Upper lobe of right lung (tissue), 1 donor: ENCODE measurements at places on chromosomes 1 and 21.

DNA sequence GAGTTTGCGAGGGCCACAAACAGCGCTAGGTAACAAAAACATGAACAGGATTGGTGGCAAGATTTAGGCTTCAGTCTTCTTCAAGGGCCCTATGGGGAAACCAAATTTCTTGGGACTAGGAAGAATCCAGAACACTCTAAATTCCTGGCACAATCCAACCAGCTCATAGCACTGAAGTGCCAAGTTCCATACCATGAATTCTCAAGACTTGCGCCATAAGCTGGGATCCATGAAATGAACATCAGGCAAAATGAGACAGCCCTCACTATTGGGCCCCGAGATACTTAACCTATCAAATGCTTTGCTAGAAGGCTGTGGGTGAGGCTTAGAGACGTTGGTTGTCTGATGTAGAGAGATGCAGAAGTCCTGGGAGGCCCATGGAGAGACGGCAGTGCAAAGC, 322.1 kb downstream of the PAPPA2 start:
- DNase-seq, result no peak

DNA sequence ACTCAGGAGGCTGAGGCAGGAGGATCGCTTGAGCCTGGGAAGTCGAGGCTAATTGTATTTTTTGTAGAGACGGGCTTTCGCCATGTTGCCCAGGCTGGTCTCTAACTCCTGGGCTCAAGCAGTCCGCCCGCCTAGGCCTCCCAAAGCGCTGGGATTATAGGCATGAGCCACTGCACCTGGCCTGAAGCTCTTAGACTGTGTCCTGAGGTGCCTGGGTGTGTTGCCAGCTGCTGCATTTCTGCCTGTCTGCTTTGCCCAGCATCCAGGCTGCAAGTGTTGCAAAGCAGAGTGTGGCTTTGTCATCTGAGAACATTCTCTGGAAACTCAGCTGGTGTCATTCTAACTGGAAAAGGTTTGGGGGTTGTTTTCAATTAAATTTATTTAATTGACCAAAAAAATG, 105.0 kb downstream of the HUNK start:
- no peak for DNase-seq

GRCh38 chr1:25360596-25361581, 22.8 kb downstream of the TMEM50A start:
- no peak for DNase-seq

DNA sequence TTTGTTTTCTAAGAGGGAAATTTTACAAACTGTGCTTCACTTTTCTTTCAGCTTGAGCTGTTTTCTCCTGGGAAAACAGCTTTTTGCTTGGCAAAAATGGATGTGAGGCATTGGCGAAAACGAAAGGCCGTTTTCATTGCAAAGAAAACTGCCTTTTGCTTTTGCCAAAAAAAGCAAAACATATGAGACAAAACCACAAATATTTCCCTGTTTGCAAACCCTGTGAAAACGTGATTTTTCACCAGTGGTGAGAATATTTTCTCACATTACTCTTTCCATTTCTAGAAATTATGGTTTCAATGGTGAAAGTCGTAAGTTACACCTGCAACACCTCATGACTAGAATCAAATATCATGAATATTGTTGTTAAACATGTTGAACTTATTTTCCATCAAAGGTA, 74.0 kb upstream of the ZBTB18 start:
- DNase-seq, result no peak

GRCh38 chr1:185314411-185314810, 2.6 kb downstream of the IVNS1ABP start:
- no peak for DNase-seq

GRCh38 chr1:14778541-14778897, 180.0 kb downstream of the KAZN start:
- no peak for DNase-seq
